NCI-H1092 treated with DMSO at 0.1 percent for 48 hours (cell line): ENCODE measurements at places on chromosomes 2 and 18.

GRCh38 chr2:173952267-173953046, 12.7 kb downstream of the SP3 start:
- DNase-seq = no peak

GRCh38 chr2:170076189-170076588, 101.8 kb upstream of the MYO3B start:
- no peak for DNase-seq

- no peak for DNase-seq
Measured at GRCh38 chr2:240896871-240897692, 1.1 kb upstream of the MAB21L4 start.

DNA sequence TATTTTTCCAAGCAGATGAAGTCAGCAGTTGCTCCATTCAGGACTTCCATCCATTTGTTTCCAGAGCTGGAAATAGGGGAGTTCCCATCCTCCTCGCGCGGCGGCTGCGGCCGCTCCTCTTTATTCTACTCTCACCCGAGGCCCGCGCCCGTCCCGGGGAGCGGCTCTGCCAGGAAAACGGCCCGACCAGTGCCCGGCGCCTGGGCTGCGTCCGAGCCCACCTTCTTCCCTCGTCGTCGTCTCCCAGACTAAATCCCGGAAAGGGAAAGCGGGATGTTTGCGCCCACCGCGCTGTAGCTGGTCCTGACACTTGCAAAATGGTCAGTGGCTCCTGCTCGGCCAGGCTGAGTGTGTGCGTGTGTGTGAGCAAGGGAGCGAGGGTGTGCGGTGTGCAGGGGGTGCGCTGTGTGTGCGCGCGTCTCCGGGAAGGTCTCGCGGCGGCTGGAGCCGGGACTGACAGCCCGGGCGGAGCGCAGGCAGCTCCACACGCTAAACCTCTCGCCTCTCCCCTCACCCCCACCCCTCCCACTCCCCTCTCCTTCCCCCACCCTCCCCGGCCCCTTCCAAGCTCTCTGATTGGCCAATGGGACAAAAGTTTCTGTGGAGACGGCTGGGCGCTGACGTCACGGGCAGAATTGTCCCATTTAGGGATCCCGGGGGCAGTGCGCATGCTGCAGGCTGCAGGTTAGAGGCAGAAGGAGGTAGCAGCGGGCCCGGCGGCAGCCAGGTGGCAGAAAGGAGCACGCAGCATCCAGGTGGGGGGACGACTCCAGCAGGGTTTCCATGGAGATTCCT, at the start of gene NOL4:
NOL4 (minus strand) TSS at position 491 of the 795 bp plus-strand sequence. CDS start 1,660 bp downstream, outside the sequence.
- DNase-seq = peak; percentile 98

DNA sequence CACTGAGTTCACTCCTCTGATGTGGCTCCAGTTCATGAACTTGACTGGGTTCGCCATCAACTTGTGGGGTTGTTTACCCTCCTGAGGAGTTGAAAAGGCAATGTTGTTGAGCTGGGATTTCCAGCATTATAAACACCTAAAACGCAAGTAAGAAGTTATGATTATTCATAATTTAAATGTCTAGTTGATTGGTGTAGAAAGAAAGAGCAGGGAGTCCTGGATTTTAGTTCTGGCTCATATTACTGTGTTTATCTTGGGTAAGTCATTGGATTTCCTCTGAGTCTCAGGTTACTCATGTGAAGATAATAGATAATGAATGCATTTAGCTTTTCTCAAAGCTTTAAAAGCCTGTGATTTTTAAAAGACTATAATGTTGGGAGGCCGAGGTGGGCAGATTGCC, 438.0 kb upstream of the CDH20 start:
- DNase-seq = no peak

GRCh38 chr18:9613550-9614400, 584 bp downstream of the PPP4R1 start:
- peak; percentile 8 for DNase-seq

- DNase-seq = no peak
Measured at GRCh38 chr2:239288951-239289511, 111.8 kb downstream of the HDAC4 start.

DNA sequence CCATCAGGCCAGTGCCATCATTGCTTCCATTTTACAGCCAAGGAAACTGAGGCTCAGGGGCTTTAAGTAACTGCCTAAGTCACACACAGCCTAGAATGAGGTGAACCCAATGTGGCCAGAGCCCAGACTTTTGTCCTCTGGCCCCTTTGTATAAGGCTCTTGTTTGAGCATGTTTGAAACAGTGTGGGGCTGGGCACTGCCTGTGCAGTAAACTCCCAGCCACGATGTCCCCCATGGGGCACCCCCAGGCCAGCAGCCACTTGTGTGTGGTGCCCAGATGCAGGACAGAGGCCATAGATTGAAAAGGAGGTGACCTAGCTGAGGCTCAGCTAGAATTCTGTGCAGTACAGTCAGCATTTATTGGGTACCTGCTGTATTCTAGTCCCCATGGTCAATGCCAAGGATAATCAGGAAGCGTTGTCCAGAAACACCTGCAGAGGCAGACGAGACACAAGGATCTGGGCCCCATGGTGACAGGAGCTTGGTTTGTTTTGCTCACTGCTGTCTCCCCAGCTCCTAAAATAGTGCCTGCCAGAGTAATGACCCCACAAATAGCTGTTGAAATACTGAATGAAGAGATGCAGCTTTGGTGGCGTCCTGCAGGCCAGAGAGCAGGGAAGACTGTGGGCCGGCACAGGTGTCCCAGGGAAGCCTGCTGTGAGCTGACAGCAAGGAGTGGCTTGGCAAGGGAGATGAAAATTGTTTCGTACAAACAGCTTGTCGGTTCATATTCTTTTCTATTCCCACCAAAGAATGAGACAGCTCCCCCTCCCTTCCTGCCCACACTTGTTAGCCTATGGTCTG, 160.7 kb downstream of the LDLRAD4 start:
- no peak for DNase-seq

DNA sequence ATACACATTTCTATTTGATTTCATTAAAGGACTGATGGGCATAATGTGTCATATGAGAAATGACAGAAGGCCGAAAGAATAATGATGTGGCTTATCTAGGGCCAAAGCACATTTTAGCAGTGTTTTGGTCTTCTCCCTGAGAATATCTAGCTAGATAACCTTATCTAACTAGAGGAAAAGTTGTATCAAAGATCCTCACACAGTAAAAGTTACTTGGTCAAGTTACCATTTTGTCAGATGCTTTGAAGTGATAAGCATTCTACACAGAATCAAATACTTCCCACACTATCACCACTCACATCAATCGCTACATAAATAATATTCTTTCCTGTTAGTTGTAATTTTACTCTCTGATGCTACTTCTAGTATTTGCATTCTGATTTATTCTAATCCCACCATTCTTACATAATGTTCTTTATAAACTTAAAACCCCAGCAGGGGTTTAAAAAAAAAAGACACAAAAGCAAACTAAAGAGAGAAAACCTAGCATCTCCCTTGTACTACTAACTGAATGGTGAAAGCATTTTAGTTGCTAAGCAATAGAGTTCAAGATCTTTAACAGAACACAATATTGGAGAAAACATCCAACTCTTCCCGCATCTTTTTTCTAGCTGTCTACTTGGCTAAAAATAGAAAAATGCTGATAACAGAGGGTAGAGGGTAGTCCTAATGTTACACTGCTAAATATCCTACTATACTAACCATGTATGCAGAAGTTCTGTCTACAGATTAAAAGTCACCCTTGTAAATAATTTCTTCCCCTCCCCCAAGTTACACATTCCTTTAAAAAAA, 8.0 kb downstream of the XPO1 start:
- no peak for DNase-seq

- no peak for DNase-seq
Measured at GRCh38 chr2:182023235-182023634, 37.6 kb downstream of the PPP1R1C start.

DNA sequence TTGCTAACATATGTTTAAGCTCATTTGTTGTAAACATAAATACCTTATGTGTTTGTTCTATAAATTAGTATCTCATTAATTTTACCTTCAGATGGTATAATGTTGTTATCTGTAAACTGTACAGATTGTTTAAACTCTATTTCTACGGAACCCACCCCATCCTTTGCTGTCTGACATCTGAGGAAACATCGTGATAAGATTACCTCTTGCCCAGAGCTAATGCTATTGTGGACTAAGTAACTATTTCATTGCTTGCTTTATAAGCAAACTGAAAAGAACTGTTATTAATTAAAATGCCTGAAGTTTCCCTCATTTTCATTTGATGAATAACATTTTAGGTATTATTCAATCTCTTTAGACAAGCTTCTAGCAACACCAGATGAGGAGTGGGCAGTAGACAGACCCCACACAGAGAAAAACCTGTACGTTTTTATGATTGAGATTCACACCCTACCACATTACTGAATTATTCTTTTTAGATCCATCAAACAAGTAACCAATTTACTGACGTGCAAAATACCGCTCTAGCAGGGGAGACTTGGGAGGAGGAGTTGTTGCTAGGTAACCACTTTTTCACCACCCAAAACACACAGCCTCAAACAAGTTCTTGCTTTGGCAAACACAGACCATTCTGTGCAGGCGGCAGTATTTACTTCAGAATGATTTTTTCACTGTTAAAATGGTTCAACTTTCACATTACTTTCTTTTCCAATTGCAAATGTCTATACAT, 1.9 kb upstream of the SYT4 start:
- DNase-seq = peak; percentile 91

- no peak for DNase-seq
Measured at GRCh38 chr2:9377461-9378097, 45.7 kb downstream of the ITGB1BP1 start.

DNA sequence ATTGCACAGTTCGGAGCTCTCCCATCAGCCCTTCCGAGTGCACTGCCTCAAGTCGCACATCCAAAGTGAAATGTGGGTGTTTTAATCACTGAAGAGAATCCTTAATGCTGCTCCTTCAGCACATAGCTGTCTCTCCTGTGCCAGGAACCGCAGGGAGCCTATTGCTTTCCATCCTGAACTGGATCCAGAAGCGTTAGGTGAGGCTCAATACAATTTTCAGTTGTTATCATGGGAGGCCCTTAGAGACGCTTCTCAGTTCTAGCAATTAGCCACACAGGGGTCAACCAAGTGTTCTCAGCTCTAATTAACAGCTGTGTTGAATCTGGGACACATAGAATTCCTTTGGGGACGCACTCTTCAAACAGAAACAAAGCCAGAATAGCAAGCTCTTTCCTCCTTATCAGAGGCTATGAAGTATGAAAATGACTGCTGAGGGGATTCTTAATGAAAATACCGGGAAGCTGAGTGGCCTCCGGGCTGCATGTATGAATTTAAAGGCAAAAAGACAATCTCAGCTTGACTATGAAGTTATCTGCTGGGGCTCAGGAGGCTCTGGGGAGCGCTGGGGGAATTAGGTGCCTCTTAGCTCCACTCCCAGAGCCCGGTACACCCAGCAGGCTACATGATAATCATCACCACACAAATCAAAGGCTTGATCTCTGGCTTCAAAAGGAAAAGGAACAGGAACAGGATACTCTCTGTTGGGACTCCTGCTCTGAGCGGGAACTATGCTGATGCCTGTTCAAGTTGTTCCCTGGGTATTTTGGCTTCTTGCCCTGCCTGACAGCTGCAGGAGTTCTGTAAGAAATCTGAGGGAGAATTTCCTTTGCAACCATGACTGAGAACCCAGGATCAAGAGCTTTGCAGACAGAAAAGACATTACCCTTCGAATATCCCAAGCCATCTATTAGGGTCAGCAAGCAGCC, 55.4 kb upstream of the NCOA1 start:
- DNase-seq = peak; percentile 29

GRCh38 chr2:150880986-150881385, 380.7 kb downstream of the RBM43 start:
- no peak for DNase-seq

GRCh38 chr18:25299426-25300300, 52.3 kb downstream of the ZNF521 start:
- no peak for DNase-seq
